Activated T-cell treated with anti-CD3 and anti-CD28 coated beads, Interleukin-2, amount 50 U/mL, for 48 hours (primary cell): ENCODE measurements at places on chromosomes 11 and 22.

DNA sequence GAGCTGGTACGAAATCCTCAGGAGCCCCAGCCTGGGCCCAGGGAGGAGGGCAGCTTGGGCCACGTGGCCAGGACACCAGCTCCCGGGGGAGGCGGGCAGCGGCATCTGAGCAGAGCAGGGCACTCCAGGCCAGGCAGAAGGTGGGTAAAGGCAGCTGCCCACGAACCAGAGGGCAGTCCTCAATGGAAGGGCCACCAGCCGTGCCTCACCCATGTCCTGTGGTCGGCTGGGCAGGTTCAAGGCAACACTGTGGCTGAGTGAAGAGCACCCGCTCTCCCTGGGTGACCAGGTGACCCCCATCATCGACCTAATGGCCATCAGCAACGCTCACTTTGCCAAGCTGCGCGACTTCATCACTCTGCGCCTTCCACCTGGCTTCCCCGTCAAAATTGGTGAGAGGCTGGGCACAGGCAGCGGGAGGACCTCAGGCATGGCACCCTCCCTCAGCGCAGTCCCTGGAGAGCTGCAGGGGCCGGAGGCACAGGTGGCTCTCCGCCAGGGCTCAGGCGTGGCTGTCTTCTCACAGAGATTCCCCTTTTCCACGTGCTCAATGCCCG, 2.5 kb upstream of the SSH3 start:
- no peak for DNase-seq

- no peak for DNase-seq
Observed at GRCh38 chr11:40380835-40381234, 1078.6 kb downstream of the LRRC4C start.

- no peak for DNase-seq
Observed at GRCh38 chr11:98234698-98235097, 786.1 kb upstream of the CNTN5 start.

DNA sequence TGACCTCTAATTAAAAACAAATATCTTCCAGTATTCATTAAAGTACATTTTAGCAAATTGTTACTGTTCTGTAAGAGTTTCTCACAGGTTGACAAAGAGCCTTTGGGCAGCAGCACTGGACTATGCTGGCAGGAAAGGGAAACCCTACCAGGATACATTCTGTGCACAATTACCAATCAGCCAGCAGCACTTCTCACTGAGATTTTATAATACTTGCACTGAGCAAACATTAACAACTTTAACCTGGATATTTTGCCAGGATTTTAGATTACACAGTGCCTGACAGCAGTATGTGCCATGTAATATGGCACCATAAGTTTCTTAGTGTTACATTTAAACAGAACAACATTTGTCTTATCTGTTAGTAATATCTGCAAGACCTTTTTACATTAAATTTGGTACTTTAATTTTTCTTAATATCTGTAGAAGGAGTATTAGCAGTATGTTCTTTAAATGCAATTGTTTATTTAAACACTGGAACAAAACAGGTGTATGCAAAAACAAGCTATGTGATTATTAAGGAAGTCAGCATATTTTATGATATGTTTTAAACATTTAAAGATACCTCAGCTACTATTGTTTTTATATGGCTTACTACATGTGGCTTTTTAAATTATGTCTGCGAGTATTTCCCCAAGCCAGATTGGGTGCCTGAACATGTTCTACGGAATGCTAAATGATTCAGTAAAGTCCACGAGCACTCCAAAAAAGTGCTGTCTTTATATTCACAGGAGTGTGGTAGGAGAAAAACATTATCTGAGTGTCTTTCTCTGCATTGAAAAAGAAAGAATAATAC, 699.0 kb upstream of the LUZP2 start:
- DNase-seq = no peak

DNA sequence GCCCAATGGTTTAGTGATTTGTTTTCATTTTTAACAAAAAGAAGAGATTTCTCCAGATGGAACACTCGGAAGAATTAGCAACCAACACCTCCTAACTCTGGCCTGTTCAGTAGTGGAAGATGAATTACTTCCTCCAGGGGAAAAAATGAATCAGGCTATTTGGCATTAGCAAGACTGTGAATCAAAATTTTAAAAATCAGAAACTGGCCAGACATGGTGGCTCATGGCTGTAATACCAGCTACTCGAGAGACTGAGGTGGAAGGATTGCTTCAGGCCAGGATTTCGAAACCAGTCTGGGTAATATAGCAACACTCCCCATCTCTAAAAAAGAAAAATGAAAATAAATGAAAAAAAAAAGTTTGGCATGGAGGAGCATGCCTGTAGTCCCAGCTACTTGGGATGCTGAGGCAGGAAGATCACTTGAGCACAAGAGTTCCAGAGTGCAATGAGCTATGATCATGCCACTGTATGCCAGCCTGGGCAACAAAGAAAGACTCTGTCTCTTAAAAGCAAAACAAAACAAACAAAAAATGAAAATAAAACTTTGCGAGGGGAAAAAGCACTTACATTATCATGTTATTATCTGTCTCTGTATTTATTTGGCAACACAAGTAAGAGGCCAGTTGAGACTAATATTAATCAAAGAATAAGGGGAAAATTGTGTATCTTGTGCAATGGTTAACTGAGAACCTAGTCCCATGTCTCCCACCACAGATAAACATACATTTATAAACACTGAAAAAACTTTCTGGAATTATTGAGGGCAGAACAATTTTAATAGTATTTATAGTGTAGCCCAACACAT, 796.3 kb upstream of the ANO3 start:
- no peak for DNase-seq

GRCh38 chr22:18950141-18950540, 14.0 kb upstream of the PRODH start:
- no peak for DNase-seq

- no peak for DNase-seq
Observed at GRCh38 chr11:2122907-2123627, 16.1 kb downstream of the IGF2 start.

- DNase-seq = no peak
Observed at GRCh38 chr11:113350336-113351067, 36.1 kb downstream of the TTC12 start.

- DNase-seq = no peak
Observed at GRCh38 chr11:134069426-134070341, 812 bp downstream of the JAM3 start.

- DNase-seq = no peak
Observed at GRCh38 chr11:67317888-67318555, 14.7 kb downstream of the SSH3 start.
